ENCODE measurements at places on chromosomes 1 and 21. TPM values are rescaled to one million over a fixed set of nuclear protein-coding genes. Genes with fewer than 3 reads are reported as not detected.

CADM3 gene
- total RNA-seq, result 4.0 TPM

- no peak for DNase-seq
Observed at GRCh38 chr1:185300152-185300551, 16.9 kb downstream of the IVNS1ABP start.

GRCh38 chr1:156305215-156305614, 6.1 kb upstream of the VHLL start:
- no peak for DNase-seq

DNA sequence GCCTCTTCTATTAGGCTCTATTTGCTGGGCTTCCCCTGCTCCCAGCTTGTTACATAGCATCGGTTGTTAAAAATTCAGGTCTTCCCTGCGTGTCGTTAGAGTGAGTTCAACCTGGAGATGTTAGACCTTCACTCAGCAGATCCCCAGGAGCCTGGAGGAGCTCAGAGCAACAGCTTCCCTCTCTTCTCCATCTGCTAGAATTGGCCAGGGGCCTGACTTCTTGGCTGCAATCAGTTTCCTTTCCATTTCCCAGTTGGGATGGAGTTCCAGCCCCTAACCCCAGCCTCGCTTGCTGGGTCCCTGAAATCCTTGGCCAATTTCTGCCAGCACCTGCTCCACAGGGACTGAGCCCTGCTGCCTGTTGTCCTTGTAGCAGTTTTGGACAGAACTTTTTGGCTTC, 55.9 kb downstream of the MT1HL1 start:
- DNase-seq, result no peak

DNA sequence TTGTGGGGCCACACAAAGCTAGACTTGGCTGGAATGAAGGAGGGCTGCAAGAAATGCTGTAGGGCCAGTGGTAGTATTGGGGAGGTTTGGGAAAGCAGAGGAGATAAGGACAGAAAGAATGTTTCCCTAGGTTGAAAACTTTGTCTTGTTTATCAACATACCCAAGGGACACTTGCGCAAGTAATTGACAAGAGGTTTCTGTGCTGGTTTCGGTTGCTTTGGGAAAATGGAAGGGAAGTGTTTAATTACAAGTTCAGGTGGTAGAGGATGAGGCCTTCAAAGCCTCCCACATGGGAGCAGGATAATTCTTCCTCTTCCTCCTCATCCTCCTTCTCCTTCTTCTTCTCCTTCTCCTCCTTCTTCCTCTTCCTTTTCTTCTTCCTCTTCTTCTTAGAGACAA, 182.1 kb upstream of the LMO4 start:
- DNase-seq, result no peak

GRCh38 chr1:224127925-224128819, 14.3 kb downstream of the FBXO28 start:
- no peak for DNase-seq

- no peak for DNase-seq
Observed at GRCh38 chr1:214051786-214052185, 64.0 kb downstream of the PROX1 start.

DNA sequence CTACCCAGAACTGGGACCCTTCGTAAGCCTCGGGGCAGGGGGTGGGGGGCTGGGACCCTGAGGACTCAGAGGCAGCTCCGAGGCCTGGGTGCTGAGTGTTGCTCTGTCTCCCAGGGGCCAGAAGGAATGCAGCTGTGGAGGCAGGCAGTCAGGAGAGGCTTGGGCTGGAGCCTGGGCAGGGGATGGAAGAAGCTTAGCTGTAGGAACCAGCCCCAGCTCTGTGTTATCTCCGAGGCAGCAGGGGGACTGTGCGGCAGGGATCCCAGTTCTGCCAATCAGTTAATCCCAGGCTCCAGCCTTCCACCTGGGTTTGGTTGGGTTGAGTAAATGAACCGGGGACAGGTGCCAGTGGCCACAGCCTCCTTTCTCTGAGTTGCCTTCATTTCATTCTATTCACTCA, 8.2 kb upstream of the GRIK3 start:
- peak; percentile 51 for DNase-seq

C1QC gene
- not detected for total RNA-seq

GRCh38 chr1:34488080-34488708, 266.7 kb upstream of the GJB5 start:
- DNase-seq, result no peak

FLG gene
- not detected for total RNA-seq

DNA sequence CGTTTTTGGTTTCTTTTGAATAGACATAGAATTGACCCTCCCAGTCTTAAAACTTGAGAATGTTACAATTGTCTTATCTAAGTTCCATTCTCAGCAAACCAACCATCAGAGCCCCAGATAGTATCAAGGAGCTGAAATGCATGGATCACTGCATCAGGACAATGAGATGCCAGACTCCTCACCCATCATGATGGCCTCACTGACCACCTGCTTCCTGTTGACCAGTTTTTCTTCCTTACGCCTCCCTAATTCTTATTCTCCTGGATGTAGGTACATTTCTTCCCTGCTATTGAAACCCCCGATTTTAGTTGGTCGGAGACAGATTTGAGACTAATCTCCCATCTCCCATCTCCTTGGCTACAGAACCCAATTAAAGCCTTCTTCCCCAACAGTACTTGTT, 17.7 kb downstream of the MATN1 start:
- no peak for DNase-seq

- DNase-seq, result peak; percentile 65
Observed at GRCh38 chr1:21262293-21263051, 27.8 kb downstream of the ECE1 start.

DNA sequence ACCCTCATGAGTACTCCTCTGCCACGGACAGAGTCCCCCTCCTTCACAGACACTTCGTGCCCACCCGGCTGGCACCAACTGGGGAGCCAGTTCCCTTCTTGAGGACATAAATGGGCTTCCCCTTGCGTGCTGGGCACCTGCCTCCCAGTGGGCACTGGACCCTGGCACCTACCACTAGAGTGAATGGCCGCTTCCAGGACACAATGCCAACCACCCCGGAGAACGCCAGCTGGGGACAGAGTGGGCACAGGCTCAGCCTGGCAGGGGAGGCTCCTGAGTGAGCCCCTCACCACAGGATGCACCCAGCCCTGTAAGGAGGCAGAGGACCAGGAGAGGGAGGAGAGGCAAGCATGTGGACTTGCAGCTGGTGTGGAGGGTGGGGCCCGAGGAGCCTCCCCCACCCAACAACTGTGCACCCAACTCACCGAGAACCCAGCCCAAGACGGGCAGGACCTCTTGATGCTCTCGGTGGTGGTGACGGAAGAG, 1.0 kb downstream of the ENTREP3 start:
- DNase-seq, result no peak

DNA sequence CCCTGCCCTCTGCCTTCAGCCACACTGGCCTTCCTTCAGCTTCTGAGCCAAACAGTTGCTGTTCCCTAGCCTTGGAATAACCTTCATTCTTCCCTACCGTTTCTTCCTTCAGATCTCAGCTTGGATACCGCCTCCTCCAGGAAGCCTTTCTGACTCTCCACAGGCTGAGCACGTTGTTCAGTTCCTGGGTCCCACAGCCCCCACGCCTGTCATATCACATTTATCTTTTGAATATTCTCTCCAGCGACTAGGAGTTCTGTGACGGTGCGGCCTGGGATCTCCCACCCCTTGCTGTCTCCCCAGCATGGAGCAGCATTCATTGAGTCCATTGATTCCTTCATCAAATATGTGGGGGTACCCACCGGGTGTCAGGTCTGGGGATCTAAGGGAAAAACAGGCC, 39.2 kb downstream of the EPHA2 start:
- DNase-seq, result peak; percentile 73

RHD gene
- total RNA-seq, result not detected
